Esophagus mucosa (tissue), 1 donor: ENCODE measurements at places on chromosomes 12 and 14. TPM values are rescaled to one million over a fixed set of nuclear protein-coding genes. Genes with fewer than 3 reads are reported as not detected.

DNA sequence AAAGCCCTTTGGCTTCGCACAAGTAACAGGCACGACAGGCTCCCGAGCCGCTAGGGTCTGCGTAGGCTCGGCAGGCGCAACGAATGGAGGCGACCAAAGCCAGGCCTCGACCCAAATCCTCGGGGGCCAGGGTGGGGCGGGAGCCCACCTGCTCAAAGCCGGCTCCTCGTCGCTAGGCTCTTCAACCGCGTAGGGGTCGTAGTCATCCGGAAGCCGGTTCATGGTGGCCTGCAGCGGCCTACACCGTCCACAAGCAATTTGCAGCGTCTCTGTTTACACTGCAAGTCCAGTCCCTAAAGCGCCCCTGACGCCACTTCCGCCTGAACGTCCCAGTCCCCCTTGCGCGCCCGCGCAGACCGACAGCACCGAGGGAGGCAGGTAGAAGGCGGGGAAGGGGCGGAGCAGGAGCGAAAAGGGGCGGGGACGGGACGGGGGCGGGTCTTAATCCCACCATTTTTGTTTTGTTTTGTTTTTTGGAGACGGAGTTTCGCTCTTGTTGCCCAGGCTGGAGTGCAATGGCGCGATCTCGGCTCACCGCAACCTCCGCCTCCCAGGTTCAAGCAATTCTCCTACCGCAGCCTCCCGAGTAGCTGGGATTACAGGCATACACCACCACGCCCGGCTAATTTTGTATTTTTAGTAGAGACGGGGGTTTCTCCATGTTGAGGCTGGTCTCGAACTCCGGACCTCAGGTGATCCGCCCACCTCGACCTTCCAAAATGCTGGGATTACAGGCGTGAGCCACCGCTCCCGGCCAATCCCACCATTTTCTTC is at the start of gene EAPP:
Gene EAPP (minus strand): TSS at position 295 of the 774 bp plus-strand sequence. CDS start 73 bp downstream, at position 222.
- ATAC-seq, result peak; percentile 99

GRCh38 chr14:23513005-23513817 is 38.4 kb downstream of the ZFHX2 start:
- ATAC-seq, result peak; percentile 35

DNA sequence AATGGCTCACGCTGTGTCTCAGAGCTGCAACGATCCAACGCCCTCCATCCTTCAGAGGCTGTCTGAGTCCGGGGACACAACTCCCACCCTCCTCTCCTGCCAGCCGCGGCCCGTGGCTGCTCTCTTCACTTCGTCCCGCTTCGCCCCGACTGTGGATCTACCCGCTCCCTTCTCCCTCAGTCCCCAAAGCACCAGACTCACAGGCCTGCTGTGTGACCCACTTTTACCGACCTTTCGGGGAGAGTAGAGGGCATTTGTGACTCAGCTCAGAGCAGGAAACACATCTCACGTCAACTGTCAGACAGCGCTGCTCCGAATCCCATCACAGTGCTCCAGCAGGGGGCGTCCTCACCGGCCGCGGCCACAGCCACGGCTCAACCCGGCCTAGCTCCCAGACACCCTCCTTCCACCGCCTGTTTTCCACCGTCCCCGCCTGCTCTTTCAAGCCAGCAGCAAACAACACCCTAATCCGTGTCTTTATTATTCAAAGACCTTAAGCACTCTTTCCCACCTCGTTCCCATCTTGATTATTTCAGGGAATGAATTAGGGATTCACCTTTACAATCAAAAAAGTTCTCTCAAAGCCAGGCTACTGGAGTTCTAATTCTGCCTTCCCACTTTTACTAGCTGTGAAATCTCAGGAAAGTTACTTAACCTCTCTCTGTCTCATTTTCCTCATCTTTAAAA is 5.0 kb upstream of the AQP2 start:
- ATAC-seq, result peak; percentile 66

GRCh38 chr12:105961821-105962671 is 176.7 kb downstream of the NUAK1 start:
- no peak for ATAC-seq

DNA sequence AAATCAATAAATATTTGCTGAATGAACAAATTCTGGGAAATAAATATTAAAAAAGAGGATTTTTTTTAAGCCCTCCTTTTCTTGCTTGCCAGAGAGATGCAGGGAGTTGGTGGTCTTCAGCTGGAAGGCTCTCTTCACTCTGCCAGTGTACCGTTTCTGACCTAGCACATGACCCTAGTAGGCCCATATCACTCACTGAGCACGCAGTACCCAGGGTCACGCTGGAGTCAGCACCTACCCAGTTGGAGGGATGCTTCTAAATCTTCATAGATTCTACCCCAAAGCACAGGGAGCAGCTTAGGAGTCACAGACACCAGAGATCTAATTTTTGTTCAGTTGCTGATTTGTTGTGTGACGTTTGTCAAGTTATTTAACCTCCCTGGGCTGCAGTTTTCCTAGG is 195.4 kb upstream of the TBX3 start:
- no peak for ATAC-seq

- no peak for ATAC-seq
These were observed 52.6 kb downstream of the DYRK2 start for GRCh38 chr12:67701121-67701520.

DNA sequence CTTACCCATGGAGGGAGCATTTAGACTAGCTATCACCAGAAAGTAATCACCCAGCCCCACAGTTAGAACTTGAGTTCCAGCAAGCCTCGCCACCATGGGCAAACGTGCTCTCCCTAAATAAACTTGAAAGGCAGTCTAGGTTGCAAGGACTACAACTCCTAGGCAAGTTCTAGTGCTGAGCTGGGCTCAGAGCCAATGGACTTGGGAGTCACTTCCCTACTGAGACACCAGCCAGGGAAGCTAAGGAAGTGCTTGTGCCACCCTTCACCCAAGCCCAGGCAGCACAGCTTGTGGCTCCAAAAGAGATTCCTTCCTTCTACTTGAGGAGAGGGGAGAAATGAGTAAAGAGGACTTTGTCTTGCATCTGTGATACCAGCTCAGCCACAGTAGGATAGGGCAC is 57.9 kb downstream of the SLCO1A2 start:
- ATAC-seq, result no peak

The RBP5 gene
- 0.76 TPM for total RNA-seq

The GPR162 gene
- total RNA-seq, result 0.76 TPM

The MMP17 gene
- total RNA-seq, result 2.2 TPM

The NXPH4 gene
- 6.7 TPM for total RNA-seq
